ENCODE measurements at places on chromosomes 7 and 10.

DNA sequence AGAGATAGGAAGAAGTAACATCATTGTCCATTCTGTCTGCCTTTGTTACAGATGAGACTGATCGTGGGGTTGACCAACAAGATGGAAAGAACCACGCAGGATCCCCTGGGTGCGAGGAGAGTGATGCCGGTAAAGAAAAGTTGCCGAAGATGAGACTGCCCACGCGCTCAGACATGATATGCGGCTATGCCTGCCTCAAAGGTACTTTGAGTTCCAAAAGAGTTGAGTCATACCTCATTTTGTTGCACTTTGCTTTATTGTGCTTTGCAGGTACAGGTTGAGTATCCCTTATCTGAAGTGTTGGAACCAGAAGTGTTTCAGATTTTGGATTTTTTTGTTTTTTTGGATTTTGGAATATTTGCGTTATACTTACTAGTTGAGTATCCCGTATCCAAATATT, 12.2 kb upstream of the CLCN1 start:
- no peak for DNase-seq

DNA sequence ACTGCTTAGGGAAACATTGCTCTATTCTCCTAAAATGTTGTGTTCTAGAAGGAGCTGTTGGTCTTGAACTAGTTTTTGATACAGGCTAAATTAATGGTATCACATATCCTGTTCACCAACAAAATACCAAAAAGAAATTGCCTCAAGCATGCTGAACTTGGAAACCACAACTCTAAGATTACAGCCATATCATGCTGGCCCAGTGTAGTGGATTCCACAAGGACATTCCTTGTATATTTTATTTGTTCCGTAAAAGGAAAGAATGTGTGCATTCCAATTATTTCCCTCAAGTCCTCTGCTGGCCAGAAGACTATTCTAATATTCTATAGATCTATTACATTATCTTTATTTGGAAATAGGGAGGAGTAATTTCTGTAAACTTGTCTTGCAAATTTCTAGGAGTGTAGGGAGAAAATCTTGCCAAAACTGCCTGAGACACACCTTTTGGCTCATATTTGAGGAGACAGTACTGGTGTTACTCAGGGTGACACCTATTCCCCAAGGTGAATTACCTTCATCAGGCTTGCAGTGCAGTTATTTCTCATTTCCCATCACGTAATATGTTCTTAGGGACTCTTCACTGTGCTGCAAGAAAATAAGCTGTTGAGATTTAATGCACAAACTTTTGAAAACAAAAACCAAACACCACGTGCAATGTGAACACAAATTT, 1.9 kb upstream of the NEBL start:
- no peak for DNase-seq

- DNase-seq: no peak
These were observed 11.2 kb downstream of the GPR146 start for GRCh38 chr7:1055491-1055955.

DNA sequence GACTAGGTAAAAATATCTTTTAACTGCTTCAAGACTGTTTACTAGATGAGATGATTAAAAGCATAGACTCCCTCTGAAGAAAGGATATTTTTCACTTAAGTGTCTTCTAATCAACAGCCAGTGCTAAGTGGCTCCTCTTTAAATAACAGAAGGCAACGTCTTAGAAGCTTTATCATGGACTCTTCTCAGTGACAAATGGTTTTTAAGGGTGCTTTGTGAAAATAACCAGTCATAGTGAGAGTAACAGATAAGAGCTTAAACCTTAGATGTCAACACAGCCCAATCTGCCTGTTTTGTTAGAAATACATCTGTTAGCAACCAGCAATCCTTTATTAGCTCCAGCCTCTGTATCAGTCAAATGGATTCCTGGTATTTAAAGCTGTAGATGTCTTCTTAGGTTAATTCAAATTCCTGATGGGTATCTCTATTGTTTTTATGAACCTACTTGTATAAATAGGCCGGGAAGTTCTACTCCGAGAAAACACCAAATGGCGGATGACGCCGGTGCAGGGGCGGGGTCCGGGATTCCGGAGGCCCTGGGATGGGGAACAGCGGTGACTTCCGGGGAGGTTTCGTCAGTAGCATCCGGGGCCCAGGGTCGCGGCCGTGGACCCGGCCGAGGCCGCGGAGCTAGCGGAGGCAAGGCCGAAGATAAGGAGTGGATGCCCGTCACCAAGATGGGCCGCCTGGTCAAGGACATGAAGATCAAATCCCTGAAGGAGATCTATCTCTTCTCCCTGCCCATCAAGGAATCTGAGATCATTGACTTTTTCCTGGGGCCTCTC, 285.4 kb downstream of the GPR37 start:
- DNase-seq: no peak

GRCh38 chr7:84495128-84495527, 300.5 kb upstream of the SEMA3A start:
- DNase-seq: no peak
